ENCODE measurements at places on chromosomes 2 and 18. TPM values are rescaled to one million over a fixed set of nuclear protein-coding genes. Genes with fewer than 3 reads are reported as not detected.
A peak's percentile ranks its signal among the peaks of the same experiment; 100 is the strongest.

The TRAF3IP1 gene
- 3.7 TPM for polyA plus RNA-seq

The CIB4 gene
- not detected for polyA plus RNA-seq

The CPO gene
- polyA plus RNA-seq, result 0.15 TPM

GRCh38 chr2:42858140-42859005 lies 66.0 kb upstream of the HAAO start:
- DNase-seq, result peak; percentile 48

DNA sequence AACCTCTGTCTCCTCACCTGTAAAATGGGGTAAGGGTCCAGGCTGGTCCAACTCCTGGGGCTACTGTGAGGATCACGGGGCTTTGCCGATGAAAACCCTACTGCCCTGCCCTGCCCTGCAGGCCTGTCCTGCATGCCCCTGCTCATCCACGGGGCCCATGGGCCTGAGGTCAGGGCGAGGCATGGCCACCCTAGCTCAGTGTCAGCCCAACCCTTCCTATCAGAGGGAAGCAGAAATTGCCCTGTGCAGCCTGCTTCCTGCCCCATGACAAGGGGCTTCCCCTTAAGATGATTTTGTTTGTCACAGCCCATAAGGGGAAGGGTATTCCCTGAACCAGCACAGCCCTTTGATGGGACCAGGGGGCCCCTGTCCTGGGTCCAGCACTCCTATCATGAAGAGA lies 353.6 kb upstream of the ID2 start:
- DNase-seq, result peak; percentile 82

- DNase-seq, result no peak
Observed at GRCh38 chr2:75476761-75477160, 84.0 kb downstream of the EVA1A start.

The NAB1 gene
- polyA plus RNA-seq, result 8.8 TPM

GRCh38 chr2:46876741-46877384 lies 38.7 kb downstream of the MCFD2 start:
- DNase-seq, result no peak

DNA sequence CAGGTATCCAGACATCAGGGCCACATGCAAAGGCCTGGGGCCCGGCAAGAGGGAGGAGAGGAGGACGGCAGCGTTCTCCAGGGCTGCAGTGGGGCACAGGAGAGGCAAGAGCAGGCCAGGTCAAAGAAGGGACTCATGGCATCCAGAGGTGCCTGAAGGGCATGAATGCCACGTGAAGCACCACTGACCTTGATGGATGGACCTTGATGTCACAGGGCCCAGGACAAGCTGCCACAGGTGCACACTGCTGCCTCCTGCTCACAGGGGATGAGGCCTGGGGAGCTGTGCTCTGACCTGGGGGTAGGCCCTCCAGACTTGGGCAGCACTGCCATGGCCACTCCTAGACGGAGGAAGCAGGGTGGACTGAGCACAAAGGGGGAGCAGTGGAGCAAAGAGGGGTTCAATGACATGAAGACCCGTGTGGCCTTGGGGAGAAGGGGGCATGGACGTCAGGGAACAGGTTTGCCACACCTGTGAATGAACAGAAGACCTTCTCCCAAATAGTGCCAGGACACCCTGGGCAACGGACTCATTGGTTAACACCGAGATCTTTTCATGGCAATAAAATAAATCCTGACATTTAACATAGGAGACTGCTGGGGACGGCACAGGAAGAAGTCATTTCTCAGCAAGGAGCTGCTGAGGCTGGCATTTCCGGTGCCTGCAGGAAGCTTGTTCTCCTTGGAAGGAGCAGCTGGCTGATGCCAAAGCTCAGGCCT lies 65.6 kb downstream of the EMX1 start:
- DNase-seq, result peak; percentile 44

GRCh38 chr2:148102641-148103040 lies 81.8 kb downstream of the MBD5 start:
- DNase-seq, result no peak

DNA sequence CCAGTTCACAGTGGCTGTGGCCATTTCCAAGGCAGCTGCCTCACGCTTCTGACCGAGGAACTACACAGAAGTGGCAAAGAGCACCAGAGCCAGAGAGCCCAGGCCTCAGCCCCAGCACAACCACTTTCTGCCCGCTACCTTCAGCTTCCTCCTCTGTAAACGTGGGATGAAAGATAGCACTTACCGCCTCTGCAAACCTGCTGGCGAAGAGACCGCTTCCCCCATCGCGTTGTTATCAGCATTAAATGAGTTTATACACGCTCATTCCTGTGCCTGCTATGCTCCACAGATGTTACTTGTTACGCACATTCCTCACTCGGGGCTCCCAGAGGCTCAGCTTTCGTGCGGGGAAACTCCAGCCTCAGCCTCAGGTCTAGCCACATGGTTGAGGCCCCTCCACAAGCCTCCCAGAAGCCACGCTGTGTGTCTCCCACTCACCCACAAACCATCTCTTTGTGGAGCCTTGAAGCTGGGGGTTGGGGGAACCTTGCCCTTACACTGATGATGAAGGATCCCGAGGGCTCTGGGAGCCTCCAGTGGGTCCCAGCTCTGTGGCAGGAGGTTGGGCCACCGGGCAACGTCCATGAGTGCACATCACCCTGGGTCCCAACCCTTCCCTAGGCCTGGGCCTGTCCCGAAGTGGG lies 63.3 kb upstream of the SMAD7 start:
- peak; percentile 70 for DNase-seq

GRCh38 chr2:180763263-180763989 lies 217.0 kb upstream of the UBE2E3 start:
- no peak for DNase-seq

DNA sequence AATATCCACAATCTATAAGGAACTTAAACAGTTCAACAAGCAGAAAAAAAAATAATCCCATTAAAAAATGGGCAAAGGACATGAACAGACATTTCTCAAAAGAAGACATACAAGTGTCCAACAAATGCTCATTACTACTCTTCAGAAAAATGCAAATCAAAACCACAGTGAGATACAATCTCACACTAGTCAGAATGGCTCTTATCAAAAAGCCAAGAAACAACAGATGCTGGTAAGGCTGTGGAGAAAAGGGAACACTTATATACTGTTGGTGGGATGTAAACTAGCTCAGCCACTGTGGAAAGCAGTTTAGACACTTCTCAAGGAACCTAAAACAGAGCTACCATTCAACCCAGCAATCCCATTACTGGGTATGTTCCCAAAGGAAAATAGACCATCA lies 7.2 kb upstream of the CRYGB start:
- no peak for DNase-seq

DNA sequence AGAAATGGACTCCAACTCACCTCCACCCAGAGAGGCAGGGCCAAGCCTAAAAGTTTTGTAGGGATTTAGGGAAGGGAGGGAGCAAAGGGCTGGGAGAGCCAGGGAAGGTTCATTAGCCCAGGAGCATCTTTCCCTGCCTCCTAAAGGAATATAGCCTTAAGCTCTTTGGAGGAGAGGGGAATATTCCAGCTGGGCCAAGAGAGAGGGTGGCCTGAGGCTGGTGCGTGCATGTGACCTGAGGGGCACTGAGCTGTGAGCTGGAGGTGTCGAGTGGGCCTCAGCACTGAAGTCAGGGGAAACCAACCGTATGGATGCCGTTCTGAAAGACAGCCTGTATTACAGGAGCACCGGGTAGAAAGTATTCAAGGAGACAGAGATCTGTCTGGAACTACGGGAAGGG lies 112.6 kb downstream of the KLHL29 start:
- DNase-seq, result no peak

GRCh38 chr2:28598484-28598883 lies 102.6 kb downstream of the PLB1 start:
- DNase-seq, result peak; percentile 36

DNA sequence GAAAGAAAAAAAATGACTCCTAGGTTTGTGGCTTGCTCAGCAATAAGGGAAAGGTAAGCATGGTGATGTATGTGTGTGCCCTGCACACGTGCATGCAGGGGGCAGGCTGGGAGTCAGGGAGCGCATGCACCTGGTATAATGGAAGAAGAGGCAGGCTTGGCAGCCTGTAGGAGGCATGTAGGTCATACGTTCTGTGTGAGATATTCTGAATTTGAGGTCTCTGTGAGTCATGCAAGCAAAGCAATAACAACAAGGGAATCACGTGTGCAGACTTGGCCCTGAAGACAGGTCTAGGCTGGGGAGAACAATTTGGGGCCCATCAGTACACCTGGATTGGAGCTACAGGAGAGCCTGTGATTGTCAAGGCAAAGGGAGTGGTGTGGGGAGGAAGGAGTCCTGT lies 94.5 kb upstream of the TTC39C start:
- no peak for DNase-seq

- DNase-seq, result no peak
Observed at GRCh38 chr2:180482696-180483095, 475.6 kb upstream of the CWC22 start.

DNA sequence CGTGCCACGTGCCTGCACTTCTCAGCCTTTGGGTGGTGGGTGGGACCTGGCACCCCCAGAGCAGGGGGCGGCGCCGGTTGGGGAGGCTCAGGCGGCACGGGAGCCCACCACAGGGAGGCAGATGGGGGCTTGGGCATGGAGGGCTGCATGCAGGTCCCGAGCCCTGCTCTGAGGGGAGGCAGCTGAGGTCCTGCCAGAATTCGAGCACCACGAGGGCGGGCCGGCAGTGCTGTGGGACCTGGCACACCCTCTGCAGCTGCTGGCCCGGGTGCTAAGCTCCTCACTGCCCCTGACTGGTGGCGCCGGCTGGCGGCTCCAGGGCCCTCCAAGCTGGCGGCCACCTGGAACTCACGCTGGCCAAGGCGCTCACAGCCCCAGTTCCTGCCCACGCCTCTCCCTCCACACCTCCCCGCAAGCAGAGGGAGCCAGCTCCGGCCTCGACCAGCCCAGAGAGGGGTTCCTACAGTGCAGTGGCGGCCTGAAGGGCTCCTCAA lies 1176.8 kb upstream of the GYPC start:
- DNase-seq, result peak; percentile 68

The NEB gene
- polyA plus RNA-seq, result 3.2 TPM

- peak; percentile 51 for DNase-seq
Observed at GRCh38 chr18:79568543-79569205, 110.9 kb upstream of the CTDP1 start.

The POU3F3 gene
- polyA plus RNA-seq, result not detected

The SETBP1 gene
- polyA plus RNA-seq, result 2.0 TPM

The RBKS gene
- polyA plus RNA-seq, result 1.7 TPM

GRCh38 chr18:62281684-62282083 lies 43.4 kb upstream of the TNFRSF11A start:
- DNase-seq, result no peak

The EMX1 gene
- polyA plus RNA-seq, result not detected

- DNase-seq, result no peak
Observed at GRCh38 chr18:65257149-65257548, 493.7 kb upstream of the CDH7 start.

- DNase-seq, result no peak
Observed at GRCh38 chr2:39772812-39773152, 6.3 kb downstream of the THUMPD2 start.

DNA sequence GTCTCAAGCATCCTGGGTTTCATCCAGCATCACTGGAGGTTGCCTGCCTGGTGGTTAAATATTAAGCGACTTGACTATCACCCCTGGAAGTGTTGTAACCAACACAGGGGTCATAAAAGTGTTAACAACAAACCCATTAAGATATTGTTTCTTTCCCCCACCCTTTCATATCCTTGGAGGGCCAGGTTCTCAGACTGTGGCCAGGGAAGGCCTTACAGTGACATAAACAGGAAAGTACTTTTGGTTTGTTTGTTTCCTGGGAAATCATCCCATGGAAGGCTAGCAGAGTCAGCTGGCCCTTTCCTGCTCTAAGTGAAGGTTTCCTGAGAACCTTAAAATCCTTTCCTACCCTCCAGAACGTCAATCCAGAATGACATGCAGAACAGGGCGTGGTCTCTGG lies 160.9 kb downstream of the CLIP4 start:
- DNase-seq, result no peak

- DNase-seq, result no peak
Observed at GRCh38 chr2:103959174-103960128, 894.5 kb upstream of the POU3F3 start.

DNA sequence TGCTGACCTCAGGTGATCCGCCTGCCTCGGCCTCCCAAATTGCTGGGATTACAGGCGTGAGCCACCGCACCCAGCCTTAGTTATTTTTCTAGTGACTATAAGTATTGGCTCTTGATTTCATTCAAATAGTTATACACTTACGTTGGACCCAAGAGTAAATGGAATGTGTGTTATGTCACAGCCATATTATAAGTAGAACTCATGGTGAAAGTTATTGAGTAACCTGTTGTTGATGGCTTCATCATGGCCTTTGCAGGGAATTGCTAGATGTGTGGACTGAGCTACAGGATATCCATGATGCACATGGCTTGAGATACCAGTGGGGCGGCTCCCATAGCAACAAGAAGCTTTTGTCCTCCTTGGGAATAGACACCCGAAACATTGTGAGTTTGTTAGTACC lies 44.7 kb downstream of the AFTPH start:
- DNase-seq, result no peak

GRCh38 chr2:230723363-230723762 lies 10.7 kb downstream of the CAB39 start:
- no peak for DNase-seq

DNA sequence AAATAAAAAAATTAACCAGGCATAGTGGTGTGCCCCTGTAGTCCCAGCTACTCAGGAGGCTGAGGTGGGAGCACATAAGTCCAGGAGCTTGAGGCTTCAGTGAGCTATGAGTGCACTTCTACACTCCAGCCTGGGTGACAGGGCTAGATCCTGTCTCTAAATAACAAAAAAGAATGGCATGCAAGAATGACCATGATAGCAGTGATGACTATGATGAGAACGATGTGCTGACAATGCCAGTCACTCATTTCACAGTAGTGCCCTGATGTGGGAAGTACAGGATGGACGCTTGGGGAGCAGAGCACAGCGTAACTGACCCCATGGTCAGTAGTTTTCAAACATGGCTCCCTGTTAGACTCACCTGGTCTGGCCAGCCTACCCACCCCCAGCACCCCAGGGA lies 139.1 kb downstream of the VAPA start:
- no peak for DNase-seq

The FECH gene
- polyA plus RNA-seq, result 9.3 TPM

The KIF1A gene
- 0.02 TPM for polyA plus RNA-seq

DNA sequence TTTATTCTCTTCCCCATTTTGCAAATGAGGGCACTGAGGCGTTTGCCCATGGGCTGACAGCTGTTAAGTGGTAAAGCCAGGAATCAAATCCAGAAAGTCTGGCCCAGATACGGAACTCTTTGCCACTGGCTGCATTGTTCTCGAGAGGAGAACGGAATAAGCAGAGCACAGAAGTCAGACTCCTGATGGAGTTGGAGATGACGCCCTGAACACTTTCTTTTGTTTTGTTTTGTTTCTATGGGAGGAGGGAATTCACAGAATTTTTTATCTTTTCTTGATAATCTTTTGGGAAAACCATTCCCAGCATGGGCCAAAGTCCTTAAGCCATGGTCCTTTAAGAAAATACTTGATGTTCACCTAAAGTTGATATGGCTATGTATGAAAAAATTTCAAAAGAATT lies 322.2 kb downstream of the RDH14 start:
- DNase-seq, result no peak

The SCYGR4 gene
- not detected for polyA plus RNA-seq

DNA sequence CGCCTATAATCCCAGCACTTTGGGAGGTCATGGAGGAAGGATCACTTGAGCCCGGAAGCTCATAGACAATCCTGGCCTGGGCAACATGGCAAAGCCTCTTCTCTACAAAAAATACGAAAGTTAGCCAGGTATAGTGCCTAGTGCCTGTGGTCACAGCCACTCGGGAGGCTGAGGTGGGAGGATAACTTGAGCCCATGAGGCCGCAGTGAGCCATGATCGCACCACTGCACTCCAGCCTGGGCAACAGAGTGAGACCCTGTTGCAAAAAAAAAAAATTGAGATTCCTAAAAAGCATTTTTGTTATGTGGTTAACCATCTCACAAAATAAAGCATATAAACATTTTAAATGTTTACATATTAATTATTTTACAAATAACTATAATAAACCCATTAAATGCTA lies 13.9 kb downstream of the PCBP1 start:
- DNase-seq, result no peak

GRCh38 chr2:180646756-180647155 lies 333.6 kb upstream of the UBE2E3 start:
- no peak for DNase-seq

Measured in spleen (tissue), 13 donors.